NCI-H2081 treated with DMSO at 0.1 percent for 48 hours (cell line): ENCODE measurements at places on chromosomes 3 and 15.

- DNase-seq: no peak
Observed at GRCh38 chr15:28125673-28126651, 26.8 kb upstream of the OCA2 start.

GRCh38 chr15:46872981-46873330 lies 844.3 kb upstream of the SEMA6D start:
- DNase-seq: no peak

DNA sequence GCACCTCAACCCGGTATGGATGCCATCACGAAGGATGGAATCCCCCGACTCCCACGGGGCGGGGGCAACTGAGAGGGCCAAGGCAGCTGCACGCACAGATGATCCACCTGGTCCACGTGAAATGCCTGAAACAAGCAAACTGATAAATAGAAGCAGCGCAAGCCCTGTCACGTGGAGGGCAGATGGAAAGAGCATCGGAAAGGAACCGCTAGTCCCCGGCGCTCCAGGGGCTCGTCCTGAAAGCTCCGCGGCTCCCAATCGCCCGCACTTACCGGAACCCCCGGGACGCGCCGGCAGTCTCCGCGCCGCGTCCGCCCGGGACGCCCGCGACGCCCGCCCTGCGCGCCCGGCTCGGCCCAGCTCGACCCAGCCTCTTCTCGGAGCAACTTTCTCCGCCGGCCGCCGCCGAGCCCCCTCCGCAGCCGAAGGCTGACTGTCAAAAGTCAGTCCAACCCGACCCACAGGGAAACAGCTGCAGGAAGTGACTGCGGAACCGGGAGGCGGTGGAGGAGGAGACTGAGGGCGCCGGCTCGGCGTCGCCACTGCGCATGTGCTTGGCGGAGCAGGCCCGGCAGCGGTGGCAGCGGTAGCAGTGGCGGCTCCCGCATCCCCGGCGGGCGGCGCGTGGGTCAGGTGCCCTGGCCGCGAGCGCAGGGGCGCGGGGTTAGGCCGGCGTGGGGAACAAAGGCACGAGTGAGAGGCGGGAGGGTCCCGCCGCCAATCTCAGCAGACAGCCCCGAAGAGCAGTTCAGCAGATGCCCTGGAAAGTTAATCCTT lies at the start of gene ZMAT3:
ZMAT3 (minus strand) TSS at position 487 of the 777 bp plus-strand sequence. CDS start 4,057 bp downstream, outside the sequence.
- DNase-seq: peak; percentile 77

DNA sequence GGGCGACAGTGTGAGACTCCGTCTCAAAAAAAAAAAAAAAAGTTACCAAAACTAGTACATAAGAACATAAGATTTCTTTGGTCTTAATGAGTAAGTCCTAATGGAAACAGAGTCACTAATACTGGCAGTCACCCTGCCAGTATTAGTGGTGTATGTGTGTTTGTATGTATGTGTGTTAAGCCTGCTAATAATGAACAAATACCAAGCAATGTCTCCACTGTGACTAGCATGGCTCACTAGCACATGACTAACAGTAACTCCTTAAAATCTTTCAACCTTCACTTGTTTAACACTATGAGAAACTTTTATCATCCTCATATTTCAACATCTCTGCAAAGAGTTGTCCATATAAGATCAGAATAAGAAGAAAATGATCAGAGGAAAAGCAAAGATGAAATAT lies 231.0 kb upstream of the ATP11B start:
- DNase-seq: no peak

DNA sequence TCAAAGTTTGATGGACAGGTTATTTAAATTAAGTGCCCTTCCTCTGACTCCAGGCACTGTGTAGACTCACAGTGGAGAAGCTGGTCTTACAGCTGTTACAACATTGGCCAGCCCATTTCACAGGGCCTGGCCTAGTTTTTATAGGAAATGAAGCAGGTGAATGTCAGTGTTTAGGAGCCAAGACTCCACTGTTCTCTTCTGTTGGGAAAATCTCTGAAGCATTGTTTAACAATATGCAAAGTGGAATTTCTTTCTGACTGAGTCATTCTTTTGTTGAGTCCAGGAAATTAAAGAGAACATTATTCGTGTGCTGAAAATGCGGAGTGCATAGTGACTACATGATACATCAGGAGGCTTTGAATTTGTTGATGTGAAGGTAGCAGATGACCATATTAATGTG lies 64.7 kb downstream of the ARRDC4 start:
- no peak for DNase-seq

DNA sequence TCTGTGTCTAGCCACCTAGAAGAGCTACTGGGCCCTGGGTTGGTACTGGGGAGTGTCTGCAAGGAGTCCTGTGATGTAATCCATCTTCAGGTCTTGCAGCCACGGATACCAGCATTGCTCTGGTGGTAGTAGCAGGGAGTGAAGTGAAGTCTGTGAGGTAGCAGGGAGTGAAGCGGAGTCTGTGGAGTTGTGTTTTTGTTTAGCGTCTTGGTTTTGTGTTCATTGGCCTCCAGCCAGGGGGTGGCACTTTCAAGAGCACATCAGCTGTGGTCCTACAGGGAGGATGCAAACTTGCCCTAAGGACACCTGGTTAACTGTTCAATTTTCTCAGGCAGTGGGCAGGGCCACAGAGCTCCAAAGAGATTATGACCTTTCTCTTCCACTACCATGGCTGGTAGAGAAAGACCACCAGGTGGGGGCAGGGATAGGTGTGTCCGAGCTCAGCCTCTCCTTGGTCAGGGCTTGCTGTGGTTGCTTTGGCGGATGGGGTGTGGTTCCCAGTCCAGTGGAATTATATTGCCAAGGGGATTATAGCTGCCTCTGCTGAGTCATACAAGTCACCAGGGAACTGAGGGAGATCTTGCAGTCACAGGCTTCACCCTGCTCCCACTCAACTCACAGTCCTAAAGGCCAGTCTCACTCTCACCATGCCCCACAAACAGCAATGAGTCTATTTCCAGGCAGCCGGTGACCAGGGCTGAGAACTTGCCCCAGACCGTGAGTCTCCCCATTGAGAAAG lies 424.7 kb downstream of the ZBBX start:
- DNase-seq: no peak

- no peak for DNase-seq
Observed at GRCh38 chr15:69896606-69897005, 201.1 kb downstream of the TLE3 start.

DNA sequence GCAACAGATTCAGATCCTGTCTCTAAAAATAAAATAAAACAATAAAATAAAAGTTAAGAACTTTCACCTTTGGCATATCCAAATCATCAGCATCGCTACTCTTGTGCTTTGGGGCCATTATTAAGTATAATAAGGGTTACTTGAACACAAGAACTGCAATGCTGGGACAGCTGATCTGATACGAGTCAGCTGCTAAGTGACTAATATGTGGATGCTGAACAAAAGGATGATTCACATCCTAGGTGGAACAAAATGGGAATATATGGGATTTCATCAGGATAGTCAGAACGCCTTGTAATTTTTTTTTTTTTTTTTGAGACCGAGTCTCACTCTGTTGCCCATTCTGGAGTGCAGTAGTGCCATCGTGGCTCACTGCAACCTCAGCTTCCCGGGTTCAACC lies 29.7 kb downstream of the BUB1B start:
- no peak for DNase-seq

- no peak for DNase-seq
Observed at GRCh38 chr15:31993062-31993461, 37.3 kb upstream of the CHRNA7 start.

GRCh38 chr3:41129731-41130130 lies 69.6 kb upstream of the CTNNB1 start:
- DNase-seq: no peak

- no peak for DNase-seq
Observed at GRCh38 chr3:147246906-147247305, 159.4 kb downstream of the ZIC4 start.

GRCh38 chr15:51775967-51776816 lies 24.8 kb downstream of the TMOD2 start:
- no peak for DNase-seq

DNA sequence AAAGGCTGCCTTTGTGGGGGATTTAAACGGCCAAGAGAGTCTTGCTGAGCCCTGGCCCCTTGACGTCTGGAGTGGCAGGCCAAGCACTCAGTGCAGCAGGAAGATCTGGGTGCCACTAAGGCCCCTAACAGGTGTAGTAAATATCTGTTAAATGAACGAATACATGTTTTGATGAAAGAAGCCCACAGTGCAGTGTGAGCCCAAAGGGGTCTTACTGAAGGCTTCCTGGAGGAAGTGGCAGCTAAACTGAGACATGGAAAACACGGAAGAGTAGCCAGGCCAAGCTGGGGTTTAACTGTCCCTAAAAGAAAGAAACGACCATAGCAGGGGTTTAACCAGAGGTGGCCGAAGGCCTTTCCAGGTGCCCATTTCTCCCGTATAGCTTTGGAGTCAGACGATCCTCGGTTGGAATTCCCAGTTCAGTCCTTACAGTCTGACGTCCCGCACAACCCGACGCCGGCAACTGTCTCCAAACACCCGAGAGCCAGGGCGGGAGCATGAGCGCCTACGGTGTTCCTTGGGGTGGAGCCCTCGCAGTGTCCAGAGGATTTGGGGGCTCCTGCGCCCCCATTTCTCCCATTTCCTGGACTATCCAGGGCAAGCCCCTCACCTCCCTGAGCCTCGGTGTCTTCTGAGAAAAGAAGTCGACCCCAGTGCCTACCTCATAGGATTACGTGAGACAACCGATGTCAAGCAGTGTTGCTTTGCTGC lies 910 bp upstream of the ABHD6 start:
- DNase-seq: no peak

- DNase-seq: no peak
Observed at GRCh38 chr3:127410137-127410488, 122.3 kb upstream of the PRR20G start.

- no peak for DNase-seq
Observed at GRCh38 chr3:10772271-10773161, 43.5 kb upstream of the SLC6A11 start.

DNA sequence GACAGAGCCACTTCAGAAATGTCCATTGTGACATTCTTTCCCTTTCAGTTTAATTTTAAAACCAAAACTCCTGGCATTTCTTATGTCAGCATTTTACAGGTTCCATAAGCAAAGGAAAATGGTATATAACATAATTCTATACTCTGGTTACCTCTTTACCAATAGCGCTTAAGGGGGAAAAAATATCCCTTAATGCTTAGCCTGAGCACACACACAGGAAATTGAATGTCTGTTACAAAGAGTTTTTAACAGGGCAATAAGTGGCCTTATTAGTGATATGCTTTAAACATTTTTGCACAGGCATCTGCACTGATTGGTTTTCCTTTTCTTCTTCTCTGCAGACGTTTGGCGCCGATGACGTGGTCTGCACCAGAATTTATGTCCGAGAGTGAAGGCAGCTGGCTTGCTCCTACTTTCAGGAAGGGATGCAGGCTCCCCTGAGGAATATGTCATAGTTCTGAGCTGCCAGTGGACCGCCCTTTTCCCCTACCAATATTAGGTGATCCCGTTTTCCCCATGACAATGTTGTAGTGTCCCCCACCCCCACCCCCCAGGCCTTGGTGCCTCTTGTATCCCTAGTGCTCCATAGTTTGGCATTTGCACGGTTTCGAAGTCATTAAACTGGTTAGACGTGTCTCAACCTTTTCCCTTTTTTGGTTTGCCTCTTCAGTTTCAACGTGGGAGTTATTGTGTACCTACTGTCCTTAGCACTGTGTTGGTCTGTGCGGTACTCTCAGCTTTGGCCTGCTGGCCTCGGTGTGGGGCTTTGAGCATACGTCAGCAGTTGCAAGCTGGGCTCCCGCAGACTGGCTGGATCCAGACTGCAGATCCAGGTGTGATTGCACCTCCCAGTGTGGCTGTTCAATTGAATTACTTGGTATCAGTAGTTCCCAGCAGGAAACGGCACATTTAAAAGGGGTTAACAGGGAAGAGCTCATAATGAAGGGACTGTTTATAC lies 7.7 kb downstream of the CRABP1 start:
- DNase-seq: peak; percentile 46

DNA sequence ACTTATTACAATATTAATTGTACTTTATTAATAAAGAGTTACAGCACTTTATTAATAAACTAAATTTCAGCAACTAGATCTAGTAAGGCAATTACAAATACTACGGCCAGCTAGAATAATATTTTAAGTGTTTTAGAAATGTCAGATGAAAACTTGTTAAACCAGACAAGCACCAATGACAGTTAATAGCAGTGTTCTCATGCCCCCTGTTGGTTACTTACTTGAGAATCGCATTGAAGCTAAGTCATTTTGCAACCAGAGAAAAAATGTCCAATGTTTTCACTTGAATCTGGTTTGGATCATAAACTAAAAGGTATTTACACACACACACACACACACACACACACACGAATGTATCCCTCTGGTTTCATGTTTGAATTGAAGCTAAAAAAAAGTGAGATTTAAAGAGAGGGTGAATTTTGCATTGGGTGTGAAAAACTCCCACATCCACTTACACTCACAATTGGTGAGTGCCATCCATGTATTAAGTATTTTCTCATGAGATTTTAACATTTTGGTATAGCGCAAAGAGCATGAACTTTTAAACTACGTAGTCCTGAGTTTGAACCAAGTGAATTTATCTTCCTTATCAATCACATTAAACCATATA lies 347.7 kb downstream of the ZBBX start:
- peak; percentile 65 for DNase-seq

- DNase-seq: no peak
Observed at GRCh38 chr3:73716418-73716817, 91.7 kb upstream of the PDZRN3 start.

DNA sequence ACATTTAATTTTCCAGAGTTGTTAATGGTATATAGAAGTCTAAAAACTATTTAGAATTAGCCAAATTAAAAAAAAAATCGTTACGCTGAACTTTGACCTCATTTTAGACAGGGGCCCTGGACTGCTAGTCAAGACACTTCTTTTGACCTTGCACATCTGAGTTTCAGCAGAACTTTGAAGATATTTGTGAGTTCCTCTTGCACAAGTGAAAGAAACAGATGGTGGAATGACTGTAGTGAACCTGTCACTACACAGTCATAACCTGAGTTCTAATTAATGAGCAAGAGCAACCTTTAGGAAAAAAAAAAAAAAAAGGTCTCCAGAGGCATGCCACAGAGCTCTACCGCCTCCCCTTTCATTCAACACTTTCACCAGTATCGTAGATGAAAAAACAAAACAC lies 5.3 kb downstream of the MYO5C start:
- DNase-seq: no peak

- DNase-seq: no peak
Observed at GRCh38 chr15:90004252-90004651, 3.1 kb downstream of the ZNF710 start.

GRCh38 chr3:145776782-145777408 lies 384.1 kb downstream of the PLOD2 start:
- DNase-seq: peak; percentile 40

DNA sequence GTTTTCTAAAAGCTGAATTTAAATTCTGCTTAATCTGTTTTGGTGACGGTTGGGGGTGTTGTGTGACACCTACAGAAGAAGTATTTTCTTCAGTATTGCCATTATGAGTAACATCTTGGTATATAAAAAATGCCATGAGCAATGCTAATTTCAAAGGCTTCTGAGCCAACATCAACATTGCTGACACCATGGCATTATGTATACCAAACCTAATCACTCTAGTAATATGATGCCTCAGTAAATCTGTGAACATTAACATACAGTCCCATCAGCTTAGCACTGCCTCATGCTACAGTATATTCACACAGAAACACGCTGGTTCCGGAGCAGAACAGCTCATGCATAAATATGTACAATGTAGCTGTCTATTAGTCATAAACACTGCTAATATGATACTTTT lies 75.8 kb downstream of the ZPLD1 start:
- DNase-seq: peak; percentile 68
